ENCODE measurements at places on chromosomes 1 and 21.

- peak; percentile 82 for DNase-seq
Observed at GRCh38 chr1:2300851-2301606, 72.9 kb downstream of the SKI start.

DNA sequence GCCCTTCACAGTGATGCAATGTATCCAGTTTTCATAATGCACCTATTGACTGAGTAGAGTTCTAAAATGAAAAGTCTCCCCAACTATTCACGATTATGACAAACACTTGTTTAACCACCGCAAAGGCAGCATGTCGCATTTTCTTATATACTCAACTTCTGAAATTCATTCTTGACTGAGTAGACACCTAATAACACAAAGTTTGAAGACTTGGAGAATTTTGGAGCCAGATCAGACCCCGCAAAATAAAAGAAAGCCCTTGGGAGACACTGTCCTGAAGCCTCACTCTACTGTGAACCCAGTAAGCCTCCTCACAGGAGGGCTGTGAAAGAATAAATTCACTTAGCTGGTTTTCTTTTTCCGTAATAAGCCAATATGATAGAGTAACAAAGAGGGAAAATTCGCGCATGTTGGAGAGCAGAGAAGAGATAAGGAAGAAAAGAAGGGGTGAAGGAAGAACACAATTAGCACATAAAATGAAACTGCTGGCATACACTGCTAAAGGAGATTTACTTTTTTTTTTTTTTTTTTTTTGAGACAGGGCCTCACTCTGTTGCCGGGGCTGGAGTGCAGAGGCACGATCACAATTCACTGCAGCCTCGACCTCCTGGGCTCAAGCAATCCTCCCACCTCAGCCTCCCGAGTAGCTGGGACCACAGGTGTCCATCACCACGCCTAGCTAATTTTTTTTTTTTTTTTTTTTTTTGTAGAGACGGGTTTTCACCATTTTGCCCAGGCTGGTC is 492 bp upstream of the COLGALT2 start:
- no peak for DNase-seq

DNA sequence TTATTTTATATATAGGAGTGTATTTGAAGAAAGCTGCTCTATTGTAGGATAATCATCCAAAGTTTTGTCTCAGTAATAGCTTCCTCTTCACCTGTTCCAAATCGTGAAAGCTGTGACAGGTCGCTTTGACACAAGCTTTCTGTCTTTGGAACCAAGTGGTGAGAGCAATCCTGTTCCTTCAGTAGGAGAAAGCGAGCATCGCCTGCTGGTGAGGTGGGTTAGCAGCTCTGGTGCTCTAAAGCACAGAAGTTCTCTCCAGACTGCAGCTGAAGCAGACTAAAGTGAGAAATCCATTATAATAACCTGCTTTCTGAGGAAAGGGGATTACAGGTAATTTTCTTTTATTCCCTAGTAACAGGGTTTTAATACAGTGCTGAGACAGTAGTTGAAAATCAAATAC is 803.8 kb downstream of the ADGRL2 start:
- no peak for DNase-seq

DNA sequence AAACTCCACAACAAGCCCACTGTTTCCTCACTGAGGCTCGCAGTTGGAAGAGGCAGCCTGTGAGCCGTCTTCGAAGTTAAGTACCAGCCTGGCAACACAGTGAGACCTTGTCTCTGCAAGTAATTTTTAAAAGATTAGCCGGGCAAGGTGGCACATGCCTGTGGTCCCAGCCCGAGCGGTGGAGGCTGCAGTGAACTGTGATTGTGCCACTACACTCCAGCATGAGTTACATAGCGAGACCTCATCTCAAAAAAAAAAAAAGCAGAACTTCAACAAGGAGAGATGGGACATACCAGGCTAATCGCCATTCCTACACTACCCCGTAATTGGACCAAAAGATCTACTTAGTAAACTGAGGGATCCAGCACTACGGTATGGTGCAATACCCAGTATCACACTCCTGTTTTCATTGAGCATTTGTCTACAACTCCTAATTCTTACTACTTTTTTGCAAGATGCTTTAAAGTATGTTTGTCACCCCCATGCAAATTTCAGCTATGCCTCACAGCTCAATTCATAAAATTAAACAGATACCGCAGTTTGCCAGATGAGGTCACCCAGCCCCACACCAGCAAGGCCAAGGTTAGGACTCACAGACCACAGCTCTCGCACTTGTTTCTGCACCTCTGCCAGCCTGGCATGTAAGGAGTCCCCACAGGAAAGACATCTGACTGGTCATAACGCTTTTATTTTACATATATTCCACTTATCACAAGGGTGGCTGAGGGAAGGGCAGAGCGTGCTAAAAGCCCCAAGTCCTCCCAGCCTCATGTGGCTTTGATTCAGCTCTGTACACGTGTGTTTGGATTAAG is 21.0 kb downstream of the SDE2 start:
- no peak for DNase-seq

- no peak for DNase-seq
Observed at GRCh38 chr1:2603521-2604155, 17.1 kb downstream of the PRXL2B start.

GRCh38 chr21:33899199-33899598 is 16.4 kb downstream of the ATP5PO start:
- DNase-seq: no peak

GRCh38 chr21:42570362-42570761 is 56.7 kb downstream of the SLC37A1 start:
- no peak for DNase-seq

GRCh38 chr1:78348496-78349284 is 142.1 kb upstream of the PTGFR start:
- no peak for DNase-seq

DNA sequence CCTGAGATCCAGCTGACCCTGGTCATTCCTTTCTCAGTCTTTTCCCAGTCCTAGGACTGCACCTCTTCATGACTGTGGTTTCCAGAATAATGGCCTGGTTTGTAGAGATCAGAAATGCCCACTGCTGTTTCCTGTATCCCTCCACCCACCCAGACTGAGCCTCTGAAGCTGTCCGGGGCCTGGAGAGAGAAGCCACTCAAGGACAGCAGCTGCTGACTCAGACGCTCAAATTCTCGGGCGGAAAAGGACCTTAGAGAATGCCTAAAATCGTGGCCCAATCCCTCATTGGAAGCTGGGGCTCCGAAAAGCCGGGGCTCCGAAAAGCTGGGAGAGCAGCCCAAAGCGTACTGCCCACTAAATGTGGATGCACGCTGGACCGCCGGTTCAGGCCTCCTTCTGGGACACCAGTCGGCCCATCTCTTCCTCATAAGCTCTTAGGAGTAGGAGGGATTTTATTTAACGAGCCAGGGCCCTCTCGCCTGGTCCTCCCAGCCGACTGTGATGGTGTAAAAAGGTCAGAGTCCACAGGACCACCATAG is 7.8 kb upstream of the GPR61 start:
- DNase-seq: no peak

- no peak for DNase-seq
Observed at GRCh38 chr1:70195342-70195741, 10.0 kb downstream of the LRRC40 start.

Measured in stimulated activated CD4-positive, alpha-beta T cell treated with anti-CD3 and anti-CD28 coated beads, Interleukin-15, amount 100 ng/mL, for 48 hours (primary cell).